ENCODE measurements at places on chromosomes 2 and 18. TPM values are rescaled to one million over a fixed set of nuclear protein-coding genes. Genes with fewer than 3 reads are reported as not detected.

DNA sequence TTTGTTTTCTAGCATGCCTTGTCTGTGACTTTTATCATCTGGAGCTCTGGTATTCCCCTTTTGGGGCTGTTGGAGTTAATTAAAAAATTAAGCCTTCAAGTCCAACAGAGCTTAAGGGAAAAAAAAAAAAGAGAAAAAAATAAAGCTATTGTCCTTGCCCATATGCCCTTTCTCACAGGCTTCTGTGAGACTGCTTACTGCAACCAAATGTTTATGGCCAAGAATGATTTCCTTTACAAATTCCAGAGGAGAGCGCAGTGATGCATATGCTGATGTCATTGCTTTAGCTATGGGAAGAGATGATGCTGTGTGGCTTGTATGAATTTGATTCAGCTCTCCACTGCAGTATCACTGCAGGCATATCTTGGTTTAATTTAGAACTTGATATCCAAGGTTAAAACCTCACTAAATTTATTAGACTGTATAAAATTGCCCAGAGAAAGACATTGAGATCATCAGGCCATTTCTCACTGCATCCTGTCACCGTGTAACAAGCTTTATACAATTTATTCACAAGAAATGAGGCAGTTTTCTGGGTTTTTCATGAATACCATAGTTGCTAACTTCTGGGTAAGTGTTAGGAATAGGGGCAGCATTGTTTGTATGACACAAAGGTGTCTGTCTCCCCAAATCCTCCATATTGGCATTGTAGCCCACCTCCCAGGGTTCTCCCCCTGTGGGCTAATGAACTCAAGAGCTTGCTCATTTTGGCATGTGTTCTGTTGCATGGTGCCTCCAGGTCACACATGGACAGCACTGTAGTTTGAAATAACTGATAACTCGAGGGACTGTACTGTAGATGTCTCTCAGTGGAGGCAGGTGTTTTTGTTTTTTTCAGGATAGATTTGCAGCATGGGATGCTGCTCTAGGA, 85.0 kb downstream of the TANC1 start:
- no peak for DNase-seq

DNA sequence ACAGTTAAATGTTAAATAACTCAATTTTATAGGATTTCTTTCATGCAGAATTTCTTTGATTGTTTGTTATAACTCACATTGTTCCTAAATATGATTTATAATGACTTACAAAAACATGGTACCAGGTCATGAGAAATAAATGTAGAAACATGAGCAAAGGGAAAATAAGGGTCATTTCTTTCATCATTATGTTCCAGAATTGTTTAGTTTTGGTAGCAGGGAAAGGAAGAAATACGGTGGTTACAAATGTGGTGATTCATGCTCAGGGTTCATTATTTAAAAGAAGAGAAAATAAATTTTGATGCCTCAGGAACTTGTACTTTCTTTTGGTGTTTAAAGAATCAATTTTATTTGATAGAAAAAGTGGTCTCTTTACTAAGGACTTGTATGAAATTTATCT, 4.4 kb downstream of the LYPD6B start:
- no peak for DNase-seq

- peak; percentile 50 for DNase-seq
Measured at GRCh38 chr18:59885579-59886163, 14.1 kb upstream of the PMAIP1 start.

DNA sequence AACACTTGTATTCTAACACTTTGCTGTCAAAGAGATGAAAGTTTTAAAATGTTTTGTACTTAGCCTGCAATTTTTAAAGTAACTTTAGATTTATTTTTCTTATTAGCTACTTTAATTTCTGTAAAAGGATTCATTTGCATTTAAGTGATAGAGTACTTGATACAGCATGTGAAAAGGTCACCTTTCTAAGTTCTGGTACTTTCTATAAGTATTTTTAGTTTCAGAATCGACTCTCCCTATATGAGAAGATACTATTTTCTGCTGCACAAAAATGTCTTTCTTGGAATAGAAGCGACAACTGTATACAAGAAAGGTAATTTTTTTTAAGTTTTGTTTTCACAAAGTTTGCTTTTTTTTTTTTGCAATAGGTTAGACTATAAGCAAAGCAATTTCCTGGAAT, 72.9 kb downstream of the METTL8 start:
- no peak for DNase-seq

Gene SERPINB10
- total RNA-seq = not detected
